ENCODE measurements at places on chromosomes 3 and 15. TPM values are rescaled to one million over a fixed set of nuclear protein-coding genes. Genes with fewer than 3 reads are reported as not detected.

DNA sequence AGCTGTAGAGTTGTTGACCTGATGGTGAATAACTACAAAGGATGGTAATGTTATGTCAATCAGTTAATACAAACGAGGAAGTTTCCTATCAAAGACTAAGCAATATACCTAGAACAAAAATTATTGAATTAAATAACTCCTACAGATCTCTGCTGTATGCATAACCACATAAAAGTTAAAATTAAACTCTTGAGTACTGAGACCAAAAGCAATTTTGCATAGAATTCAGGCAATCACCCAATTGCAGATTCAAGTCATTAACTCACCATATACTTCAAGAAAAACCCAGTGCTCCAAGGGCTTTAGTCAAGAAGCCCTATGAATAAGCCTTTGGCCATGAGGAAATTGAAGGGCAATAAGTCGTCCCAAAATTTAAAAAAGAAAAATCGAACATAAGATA lies 518.8 kb downstream of the MECOM start:
- no peak for DNase-seq

GRCh38 chr15:66885281-66885915 lies 180.0 kb upstream of the SMAD3 start:
- no peak for DNase-seq

DNA sequence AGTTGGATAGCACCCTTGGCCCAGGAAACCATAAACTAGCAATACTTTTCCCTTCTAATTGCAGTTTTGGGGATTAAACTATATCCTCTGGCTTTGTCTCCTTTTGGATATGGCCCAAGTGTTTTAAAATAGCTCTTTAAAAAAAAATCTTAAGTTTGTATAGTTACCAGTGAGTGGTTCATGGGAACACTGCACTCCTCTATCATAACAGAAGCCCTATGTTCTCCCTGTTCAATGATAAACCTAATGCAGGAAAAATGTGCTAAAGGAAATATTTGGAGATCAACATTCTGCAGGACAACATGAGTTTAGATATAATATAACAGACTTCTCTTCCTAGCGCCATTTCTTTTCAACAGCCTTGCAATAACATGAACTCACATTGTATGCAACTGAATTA lies 13.1 kb downstream of the MRPL47 start:
- peak; percentile 7 for DNase-seq

DNA sequence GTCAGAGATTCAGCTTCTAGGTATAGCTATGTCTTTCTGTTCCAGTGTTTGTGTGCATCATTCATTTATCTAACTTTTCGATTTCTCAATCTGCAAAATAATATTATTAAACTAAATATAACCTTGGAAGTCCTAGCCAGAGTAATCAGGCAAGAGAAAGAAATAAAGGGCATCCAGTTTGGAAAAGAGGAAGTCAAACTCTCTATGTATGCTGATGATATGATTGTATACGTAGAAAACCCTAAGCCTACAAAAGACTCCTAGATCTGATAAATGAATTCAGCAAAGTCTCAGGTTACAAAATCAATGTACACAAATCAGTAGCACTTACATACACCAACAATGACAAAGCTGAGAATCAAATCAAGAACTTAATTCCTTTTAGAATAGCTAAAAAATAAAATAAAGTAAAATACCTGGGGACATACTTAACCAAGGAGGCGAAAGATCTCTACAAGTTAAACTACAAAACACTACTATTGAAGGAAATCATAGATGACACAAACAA lies 718.2 kb downstream of the NTRK3 start:
- no peak for DNase-seq

DNA sequence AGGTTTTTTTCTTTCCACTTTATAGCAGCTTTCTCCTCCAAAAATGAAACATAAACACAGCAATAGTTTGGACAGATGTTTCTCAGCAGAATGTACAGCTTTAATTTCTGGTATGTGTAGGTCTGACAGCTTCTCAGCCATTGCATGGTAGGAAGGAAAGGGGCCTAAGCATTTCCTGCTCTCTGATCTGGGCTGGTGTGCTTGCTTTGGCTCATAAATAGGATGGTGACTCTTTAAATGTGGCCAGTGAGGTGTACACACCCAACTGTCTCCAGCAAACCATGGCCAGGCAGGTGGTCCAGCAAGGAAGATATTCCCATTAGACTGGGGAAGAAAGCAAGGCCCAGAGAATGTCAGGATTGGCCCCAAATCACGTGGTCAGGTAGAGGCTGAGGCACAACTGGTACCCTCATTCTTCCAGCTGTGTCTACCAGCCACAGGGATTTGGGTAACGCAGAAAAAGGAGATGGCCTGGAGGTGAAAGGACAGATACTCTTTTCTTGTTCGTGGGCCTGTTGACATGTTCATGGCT lies 52.1 kb downstream of the ITGA11 start:
- DNase-seq: no peak

- no peak for DNase-seq
Observed at GRCh38 chr15:70281811-70282307, 184.1 kb upstream of the TLE3 start.

Gene IL5RA
- total RNA-seq: not detected

- no peak for DNase-seq
Observed at GRCh38 chr15:35209838-35210237, 124.7 kb upstream of the NANOGP8 start.

DNA sequence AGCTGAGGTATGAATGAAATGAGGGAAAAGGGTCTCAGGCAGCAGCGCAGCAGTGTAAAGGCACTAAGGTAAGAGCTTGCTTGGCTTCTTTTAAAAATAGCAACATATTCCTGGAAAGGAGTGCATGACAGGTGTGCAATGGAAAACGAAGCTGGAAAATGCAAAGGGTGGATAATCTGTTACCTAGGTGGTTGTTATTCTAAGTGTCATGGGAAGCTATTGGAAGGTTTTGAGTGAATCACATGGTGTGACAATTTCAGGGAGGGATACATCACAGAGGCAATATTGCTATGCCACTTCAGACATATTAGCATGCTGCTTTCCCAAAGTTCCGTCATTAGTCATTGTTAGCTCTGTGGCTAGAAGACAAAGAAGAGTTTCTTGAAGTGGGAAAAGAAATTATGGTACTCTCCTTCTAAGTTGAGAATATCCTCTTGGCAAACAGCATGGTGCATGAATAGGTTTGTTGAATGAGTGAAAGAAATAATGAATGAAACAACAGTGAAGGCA lies 28.7 kb upstream of the TMEM45A start:
- no peak for DNase-seq

DNA sequence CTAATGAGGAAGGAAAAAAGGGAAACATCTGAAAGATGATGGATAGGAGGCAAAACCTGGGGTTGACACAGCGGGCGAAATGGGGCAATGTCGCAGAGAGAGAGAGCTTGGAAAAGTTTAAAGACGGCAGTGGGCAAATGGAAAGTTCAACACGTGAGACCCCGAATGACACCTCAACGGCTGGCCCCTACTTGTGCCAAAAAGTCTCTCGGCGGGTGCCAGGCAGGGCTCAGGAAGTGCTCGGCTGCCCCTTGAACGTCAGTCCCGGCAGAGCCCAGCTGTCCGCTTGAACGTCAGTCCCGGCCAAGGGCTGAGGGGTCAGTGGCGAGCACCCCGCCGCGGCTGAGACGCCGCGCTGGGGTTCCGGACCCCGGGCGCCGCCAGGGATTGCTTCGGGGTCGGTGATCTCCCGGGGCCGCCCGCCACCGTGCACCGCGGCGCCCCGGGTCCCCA lies 658 bp downstream of the EOGT start:
- DNase-seq: no peak

GRCh38 chr15:81331600-81331999 lies 7.7 kb upstream of the STARD5 start:
- no peak for DNase-seq

GRCh38 chr3:185983495-185984141 lies 45.8 kb upstream of the TRA2B start:
- DNase-seq: peak; percentile 88

Gene ADAM10
- 130 TPM for total RNA-seq

Gene HTR3C
- not detected for total RNA-seq

- no peak for DNase-seq
Observed at GRCh38 chr3:115292131-115292530, 145.0 kb upstream of the ZBTB20 start.

DNA sequence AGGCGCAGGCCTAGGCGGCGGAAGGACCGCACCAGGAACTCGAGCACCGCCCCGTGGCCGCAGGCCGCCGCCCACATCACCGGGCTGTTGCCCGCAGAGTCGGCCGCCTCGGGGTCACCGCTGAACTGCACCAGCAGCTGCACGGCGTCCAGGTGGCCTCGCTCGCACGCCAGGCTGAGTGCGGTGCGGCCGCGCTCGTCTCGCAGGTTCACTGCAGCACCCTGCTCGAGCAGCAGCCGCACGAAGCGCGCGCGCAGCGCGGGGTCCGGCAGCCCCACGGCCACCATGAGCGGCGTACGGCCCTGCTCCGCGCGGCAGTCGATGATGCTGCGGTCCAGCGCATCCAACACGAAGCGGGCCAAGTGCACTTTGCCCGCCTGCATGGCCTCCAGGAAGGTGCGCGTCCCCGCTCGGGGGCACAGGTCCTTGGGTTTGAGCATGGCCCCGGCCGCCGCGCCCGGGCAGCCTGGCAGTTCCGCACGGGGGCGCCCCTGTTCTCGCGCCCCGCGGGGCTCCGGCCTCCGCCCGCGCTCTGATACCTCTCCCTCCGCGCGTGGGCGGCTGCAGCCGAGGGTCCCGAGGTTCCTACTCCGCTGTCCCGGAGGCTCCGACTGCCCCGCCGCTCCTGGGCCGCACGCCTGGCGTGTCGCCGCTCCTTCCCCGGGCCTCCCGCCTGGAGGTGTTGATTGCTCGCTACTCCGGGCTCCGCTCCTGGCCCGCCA lies 556 bp downstream of the ANKRD63 start:
- peak; percentile 52 for DNase-seq

- DNase-seq: no peak
Observed at GRCh38 chr3:42698216-42698910, 4.2 kb downstream of the HHATL start.

DNA sequence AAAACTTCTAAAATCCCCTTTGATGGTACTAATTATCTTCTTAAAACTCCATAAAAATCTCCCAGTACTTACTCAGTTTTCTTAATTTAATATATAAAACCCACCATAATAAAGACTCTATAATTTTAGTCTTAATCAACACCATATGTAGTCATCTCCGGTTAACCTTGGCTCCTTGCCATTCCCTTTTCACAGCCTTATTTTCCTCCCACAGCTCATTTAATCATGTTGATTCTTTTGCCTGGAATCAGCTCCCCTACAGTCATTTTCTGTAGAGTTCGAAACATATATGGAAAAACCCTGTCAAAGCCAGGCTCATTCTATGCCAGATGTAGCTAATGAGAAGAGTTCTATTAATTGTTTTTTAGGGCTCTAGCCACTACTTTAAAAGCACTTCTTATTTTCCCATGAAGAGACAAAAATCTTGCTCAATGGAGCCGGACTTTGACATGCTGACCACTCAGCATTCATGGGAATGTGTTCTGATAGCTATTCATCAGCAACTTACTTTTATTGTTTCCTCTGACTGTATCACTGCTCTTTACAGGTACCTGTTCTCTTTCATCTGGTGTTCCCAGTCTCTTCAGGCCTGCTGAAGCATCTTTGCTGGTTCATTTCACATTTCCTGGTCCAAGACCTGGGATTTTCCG lies 573.4 kb downstream of the NAALADL2 start:
- DNase-seq: peak; percentile 64

DNA sequence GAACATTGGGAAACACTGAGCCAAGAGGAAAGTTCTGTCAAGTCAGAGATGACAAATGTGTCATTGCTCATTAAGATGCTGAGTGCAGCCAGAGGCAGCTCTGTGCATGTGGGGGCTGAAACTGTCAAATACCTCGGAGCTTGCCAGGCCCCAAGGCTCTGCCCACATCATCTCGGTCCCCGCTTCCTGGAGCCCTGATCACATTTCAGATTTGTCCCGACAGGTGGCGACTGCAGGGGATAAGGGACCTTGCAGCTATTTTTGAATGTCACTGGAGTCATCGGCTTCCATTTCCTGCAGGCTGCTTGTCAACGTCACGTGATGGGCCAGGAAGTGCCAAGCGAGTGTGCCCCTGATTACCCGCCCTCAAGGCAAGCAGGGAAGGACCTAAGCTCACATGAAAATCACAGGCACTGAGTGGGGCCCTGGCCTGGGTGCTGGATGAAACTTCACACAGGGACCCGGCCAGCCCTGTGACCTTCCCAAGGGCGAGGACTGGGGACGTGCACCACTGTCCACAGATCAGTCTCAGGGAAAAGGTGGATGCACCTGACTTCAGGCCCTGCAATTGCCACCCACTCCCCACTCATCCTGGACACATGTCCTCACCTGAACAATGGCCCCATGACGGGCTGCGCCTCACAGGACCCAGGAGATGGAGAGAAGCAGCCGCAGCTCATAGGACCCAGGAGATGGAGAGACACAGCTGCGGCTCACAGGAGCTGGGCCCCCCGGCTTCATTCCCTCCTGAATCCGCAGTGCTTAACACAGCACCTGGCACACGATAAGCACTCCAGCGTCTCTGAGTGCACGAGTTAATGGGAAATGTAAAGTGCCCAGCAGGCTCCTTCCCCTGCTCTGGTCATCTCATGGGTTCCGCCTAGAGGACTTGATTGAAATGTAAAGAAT lies 73.4 kb downstream of the NUP210 start:
- peak; percentile 42 for DNase-seq

DNA sequence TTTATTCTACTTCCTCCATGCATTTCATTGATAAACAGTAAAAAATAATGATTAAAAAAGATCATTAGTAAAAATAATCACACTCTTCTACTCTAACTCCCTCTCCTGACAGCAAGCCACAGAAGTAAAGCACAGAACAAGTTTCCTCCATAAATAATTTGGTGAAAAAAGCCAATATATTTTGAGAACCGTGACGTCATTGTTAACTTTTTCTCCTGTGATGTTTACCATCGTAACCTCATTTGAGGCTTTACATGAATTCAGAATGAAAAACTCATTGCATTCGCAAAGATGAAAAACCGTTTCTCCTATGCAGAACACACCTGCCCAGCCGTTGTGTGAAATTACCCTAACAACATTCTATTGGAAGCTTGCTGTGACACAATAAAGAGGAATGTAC lies 120.7 kb downstream of the NSUN3 start:
- no peak for DNase-seq

- DNase-seq: no peak
Observed at GRCh38 chr3:168312984-168313383, 217.3 kb upstream of the GOLIM4 start.

GRCh38 chr3:133137042-133137996 lies 99.1 kb downstream of the TMEM108 start:
- DNase-seq: no peak

- DNase-seq: peak; percentile 94
Observed at GRCh38 chr3:49021213-49021812, 608 bp upstream of the NDUFAF3 start.

Gene TNFAIP8L3
- 0.24 TPM for total RNA-seq

- DNase-seq: no peak
Observed at GRCh38 chr3:108387063-108387462, 90.7 kb downstream of the HHLA2 start.

GRCh38 chr15:37773111-37773860 lies 161.2 kb upstream of the TMCO5A start:
- no peak for DNase-seq

GRCh38 chr3:61560517-61561373 lies 626 bp upstream of the PTPRG start:
- peak; percentile 91 for DNase-seq

DNA sequence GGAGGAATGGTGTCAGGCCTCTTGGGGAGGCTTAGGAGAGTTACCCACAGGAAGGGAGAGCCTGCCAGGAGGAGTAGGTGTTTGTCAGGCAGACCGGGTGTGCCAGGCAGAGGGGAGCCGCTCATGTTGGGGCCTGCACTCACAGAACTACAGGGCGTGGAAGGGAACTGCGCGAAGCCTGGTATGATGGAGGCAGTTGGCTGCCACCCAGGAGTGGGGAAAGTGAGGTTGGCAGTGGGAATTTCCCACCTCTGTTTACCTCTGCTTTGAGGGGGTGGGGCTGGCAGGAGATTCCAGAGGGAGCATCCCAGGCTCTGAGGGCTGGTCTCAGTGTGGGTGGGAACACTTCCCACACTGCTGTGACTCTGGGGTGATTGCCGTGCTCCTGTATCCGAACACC lies 99.9 kb downstream of the SLCO3A1 start:
- no peak for DNase-seq
